ENCODE measurements at places on chromosomes 2 and 18. TPM values are rescaled to one million over a fixed set of nuclear protein-coding genes. Genes with fewer than 3 reads are reported as not detected.

KANSL3 gene
- 28.4 TPM for total RNA-seq

GALNT14 gene
- 48.4 TPM for total RNA-seq

TMEM247 gene
- not detected for total RNA-seq

FAM168B gene
- total RNA-seq: 79.7 TPM

DLX1 gene
- 4.0 TPM for total RNA-seq

SERPINB4 gene
- total RNA-seq: 0.14 TPM

RAB6C gene
- total RNA-seq: not detected

TMEM182 gene
- total RNA-seq: 5.3 TPM

POMC gene
- not detected for total RNA-seq

C2orf78 gene
- total RNA-seq: not detected

SERPINB10 gene
- total RNA-seq: not detected

HOXD10 gene
- 6.8 TPM for total RNA-seq

OR6B2 gene
- not detected for total RNA-seq

TEKT4 gene
- total RNA-seq: not detected

TEX44 gene
- total RNA-seq: not detected

MEIS1 gene
- 1.9 TPM for total RNA-seq

TRAPPC12 gene
- 65.8 TPM for total RNA-seq

COL3A1 gene
- 0.27 TPM for total RNA-seq

GCKR gene
- total RNA-seq: 0.30 TPM

CCL20 gene
- 7.7 TPM for total RNA-seq

IL1R1 gene
- 40.2 TPM for total RNA-seq

VWC2L gene
- total RNA-seq: not detected

SCTR gene
- total RNA-seq: not detected

ALK gene
- total RNA-seq: not detected

PLB1 gene
- 1.1 TPM for total RNA-seq

POTEJ gene
- total RNA-seq: not detected

FBLN7 gene
- 0.74 TPM for total RNA-seq

KIF1A gene
- total RNA-seq: 0.81 TPM

LYG2 gene
- not detected for total RNA-seq

HRH4 gene
- not detected for total RNA-seq

CFAP65 gene
- 0.15 TPM for total RNA-seq
